Temporal lobe (tissue), 4 donors: ENCODE measurements at places on chromosomes 5 and 9. TPM values are rescaled to one million over a fixed set of nuclear protein-coding genes. Genes with fewer than 3 reads are reported as not detected.

The SPINK5 gene
- 0.25 TPM for total RNA-seq

The HARS2 gene
- total RNA-seq = 25.1 TPM

The ACSL6 gene
- 30.0 TPM for total RNA-seq

The C9orf72 gene
- 48.7 TPM for total RNA-seq

The F2RL1 gene
- 2.2 TPM for total RNA-seq

The OTP gene
- not detected for total RNA-seq

The CDC26 gene
- total RNA-seq = 14.5 TPM

The SLC6A19 gene
- total RNA-seq = under 0.01 TPM
